ENCODE measurements at places on chromosomes 7 and 10.

- DNase-seq: peak; percentile 97
Observed at GRCh38 chr7:41955893-41956675, 253.2 kb upstream of the INHBA start.

DNA sequence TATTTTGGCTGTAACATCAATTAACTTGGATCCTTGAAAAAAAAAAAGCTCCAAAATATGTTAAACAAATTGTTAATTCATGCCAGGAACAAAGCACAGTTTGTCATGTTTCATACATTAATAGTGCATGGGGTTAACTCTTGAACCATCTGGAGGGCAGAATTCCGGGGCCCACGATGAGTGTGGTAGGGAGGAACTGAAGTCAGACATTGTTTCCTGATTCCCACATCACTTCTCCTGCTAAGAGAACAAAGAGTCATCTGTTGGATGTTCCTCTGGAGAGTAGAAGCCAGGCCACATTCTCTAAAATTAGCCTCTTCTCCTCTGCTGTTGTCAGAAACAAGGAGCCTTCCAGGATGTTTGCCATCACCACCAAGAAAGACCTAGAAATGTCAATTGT lies 54.6 kb downstream of the TMEM178B start:
- DNase-seq: no peak

GRCh38 chr10:84298057-84298456 lies 30.3 kb upstream of the CCSER2 start:
- DNase-seq: no peak

DNA sequence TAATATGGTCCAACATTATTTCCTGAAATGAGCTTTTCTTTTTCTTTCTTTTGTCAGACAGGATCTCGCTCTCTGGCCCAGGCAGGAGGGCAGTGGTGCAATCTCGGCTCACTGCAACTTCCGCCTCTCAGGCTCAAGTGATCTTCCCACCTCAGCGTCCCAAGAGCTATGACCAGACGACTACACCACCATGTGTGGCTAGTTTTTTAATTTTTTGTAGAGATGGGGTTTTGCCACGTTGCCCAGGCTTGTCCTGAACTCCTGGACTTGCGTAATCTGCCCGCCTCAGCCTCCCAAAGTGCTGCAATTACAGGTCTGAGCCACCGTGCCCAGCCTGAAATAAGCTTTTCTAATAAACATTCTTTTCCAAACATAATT lies 48.6 kb downstream of the CUL2 start:
- DNase-seq: no peak

DNA sequence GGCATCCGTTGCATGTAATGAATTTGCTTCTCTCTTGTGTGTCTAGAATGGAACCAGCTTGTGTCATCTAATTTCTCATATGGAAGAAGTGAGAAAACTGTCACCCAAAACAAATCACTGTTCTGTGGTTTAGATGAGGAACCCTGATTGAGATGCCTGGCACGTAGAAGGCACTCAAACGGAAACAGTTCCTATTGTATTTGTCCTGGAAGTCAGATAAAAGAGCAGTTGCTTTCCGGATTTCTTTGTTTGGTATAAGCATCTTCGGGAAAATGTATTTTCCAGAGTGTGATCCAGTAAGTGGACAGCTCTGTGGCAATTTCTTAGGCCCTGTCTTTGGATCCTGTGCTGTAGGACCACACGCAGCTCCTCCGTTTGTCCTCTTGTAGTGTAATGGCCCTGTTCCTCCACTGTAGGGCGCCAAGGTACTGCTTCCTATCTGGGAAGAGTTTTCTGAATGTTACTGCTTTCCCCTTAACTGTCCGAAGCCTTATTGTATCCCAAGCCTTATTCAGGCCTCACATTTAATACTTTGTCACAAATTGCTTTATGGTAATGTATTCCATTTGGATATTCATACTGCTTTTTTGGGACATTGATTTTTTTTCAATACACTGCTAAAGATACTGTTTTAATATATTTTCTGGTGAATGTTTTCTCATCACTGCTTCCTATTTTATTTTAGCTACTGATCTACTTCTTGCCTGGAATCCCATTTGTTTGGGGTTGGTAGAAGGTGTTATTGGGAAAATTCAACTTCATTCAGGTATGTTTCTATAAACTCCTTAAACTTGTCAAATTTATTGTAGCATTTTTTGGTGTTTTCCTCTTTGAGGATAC lies 24.8 kb downstream of the INPP5F start:
- peak; percentile 56 for DNase-seq

GRCh38 chr10:119120413-119120867 lies 16.5 kb downstream of the DENND10 start:
- no peak for DNase-seq

DNA sequence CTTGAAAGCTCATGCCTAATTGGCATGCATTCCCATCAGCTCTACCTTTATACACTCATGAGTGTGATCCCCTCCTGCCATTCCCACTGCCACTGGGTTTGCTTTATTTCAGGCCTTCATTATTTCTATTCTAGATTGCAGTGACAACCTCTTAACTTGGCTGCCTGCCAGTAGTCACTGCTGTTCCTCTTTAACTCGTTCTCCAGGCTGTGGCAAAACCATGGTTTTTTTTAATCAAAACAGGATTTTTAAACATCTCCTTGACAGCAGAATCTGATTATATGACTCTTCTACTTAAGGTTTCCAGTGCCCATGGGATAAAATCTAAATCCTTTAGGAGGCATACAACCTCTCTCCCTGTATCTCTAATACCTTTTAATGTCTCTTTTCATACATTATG lies 223.7 kb upstream of the PCDH15 start:
- no peak for DNase-seq

DNA sequence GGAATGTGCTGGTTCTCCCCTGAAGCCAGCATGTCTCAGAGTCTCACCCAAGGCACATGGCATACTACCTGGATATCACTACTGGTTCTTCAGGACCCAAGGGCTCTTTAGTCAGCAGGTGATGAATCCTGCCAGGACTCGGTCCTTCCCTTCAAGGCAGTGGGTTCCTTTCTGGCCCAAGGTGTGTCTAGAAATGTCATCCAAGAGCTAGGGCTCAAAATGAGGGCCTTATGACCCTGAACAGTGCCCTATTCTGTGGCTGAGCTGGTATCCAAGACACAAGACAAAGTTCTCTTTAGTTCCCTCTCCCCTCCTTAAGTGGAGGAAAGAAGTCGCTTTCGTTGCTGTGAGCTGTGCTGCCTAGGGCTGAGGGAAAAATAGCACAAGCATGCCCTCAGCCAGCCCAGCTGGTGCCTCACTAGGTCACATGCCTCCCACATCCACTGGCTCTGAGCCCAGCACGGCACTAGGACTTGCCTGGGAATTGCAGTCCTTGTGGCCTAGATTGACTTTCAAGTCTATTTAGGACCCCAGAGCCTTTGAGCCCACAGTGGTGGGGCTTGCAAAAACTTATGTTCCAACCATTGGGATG lies 106.0 kb downstream of the BMS1 start:
- DNase-seq: no peak

DNA sequence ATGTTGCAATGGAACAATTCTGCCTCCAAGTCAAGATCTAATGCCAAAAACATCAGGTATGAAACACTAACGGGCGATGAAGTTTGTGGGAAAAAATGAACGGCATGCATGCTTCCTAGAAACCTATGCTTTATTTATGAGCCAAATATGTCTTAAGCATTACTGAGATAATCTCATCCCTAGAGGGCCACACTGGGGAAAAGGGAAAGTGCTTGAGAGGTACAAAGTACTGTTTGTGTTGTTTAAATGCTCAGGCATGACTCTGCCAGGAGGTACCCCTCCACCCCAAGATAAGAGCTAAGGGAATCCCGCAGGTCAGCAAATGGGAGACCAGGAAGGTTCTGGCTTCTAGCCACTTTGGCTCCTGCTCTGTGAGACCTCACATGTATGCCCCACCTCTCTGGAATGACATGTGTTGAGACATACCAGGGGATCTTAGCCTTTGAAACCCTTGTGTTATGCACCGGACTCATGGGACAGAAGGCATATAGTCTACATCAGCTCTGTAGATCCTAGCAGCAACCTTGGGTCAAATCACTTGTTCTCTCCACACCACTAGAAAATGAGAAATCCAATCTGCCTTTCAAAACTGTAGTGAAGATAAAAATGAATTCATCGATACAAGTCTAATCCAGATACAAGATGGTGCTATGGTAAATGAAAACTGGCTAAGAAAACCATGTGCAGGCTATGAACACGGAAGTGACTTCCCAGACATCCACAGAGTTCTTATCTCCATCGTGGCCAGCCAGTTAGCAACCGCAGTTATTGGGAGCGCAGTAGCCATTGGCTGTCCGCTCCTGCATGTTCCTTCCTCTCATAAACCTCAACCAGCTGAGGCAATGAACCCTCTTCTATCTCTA lies 61.0 kb downstream of the CREB3L2 start:
- no peak for DNase-seq

DNA sequence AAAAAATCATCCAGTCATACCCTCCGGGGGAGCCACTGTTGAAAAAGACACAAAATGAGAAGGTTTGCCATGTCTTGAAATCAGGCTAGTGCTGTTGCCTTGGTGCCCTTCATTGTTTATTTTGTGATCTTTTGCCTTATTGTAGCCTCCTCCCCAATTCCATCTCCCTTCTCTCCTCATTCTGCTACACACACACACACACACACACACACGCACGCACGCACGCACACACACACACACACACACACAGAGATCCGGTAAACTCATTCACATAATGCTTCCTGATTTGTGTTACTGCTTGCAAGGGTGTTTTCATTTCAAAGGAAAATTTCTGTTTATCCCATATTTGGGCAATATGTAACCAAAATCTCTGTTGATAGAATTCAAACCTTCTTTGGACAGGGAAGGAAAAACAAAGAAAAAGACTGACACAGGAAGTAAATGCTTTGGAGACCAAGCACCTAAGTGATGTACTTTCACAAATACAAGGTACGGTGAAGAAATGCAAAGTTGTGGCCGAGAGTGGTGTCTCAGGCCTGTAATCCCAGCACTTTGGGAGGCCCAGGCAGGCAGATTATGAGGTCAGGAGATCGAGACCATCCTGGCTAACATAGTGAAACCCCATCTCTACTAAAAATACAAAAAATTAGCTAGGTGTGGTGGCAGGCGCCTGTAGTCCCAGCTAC lies 141.1 kb upstream of the CDK13 start:
- no peak for DNase-seq

GRCh38 chr10:132898391-132899053 lies 43.8 kb downstream of the CFAP46 start:
- no peak for DNase-seq

- no peak for DNase-seq
Observed at GRCh38 chr10:72239409-72239808, 23.3 kb upstream of the ASCC1 start.

DNA sequence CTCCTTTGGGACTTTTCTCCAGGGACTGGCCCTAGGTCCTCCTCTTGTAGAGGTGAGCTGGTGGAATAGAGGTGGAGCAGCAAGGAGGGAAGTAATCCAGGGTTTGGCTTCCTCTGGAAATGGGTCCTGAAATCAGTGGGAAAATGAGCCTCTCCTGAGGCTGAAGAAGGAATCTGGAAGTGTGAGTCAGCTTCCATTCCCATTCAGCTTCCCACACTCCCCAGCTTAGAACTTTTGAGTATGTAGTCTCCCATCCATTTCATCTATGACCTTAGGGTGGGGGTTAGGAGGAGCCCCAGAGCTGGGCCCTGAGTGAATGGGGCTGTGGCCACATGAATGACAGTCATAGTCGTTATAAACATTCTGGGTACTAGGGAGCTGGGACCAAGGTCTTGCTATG lies 17.7 kb downstream of the LDB1 start:
- no peak for DNase-seq

DNA sequence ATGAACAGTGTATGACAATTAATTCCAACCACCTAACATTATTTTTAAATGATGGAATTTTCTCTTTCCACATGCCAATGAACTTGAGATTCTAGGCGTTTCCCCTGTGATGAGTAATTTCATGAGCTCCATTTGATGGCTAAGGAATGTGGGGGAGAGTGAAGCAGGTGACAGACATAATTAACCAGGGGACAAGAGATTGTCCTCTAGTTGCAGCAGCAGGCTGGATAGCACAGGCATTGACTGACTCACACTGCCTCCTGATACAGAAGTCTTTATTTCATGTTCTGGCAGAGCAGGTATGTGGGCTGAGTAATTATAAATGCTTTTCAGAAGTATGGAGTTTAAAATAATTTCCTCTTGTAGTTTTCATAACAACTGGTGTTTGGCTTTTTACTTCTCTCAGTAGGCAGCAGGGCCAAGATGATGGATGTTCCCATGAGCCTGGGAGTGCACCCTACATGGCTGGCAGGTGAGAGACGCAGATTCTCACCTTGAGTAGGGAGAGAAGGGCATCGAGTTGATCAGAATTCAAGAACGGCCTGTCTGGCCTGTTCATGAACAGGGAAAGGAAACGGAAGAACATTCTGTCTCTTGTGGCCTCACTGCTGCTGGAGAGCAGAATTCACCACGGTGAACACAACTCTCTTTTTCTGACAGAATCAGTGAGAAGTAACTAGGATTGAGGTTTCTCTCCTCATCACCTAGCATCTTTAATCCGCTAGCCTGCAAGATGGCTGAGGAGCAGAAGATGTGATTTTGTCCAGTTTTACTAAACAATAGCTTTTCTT lies 118.8 kb downstream of the AOAH start:
- no peak for DNase-seq

GRCh38 chr7:122885583-122886356 lies 490 bp downstream of the CADPS2 start:
- peak; percentile 17 for DNase-seq

GRCh38 chr7:1981201-1981877 lies 251.4 kb downstream of the MAD1L1 start:
- no peak for DNase-seq

DNA sequence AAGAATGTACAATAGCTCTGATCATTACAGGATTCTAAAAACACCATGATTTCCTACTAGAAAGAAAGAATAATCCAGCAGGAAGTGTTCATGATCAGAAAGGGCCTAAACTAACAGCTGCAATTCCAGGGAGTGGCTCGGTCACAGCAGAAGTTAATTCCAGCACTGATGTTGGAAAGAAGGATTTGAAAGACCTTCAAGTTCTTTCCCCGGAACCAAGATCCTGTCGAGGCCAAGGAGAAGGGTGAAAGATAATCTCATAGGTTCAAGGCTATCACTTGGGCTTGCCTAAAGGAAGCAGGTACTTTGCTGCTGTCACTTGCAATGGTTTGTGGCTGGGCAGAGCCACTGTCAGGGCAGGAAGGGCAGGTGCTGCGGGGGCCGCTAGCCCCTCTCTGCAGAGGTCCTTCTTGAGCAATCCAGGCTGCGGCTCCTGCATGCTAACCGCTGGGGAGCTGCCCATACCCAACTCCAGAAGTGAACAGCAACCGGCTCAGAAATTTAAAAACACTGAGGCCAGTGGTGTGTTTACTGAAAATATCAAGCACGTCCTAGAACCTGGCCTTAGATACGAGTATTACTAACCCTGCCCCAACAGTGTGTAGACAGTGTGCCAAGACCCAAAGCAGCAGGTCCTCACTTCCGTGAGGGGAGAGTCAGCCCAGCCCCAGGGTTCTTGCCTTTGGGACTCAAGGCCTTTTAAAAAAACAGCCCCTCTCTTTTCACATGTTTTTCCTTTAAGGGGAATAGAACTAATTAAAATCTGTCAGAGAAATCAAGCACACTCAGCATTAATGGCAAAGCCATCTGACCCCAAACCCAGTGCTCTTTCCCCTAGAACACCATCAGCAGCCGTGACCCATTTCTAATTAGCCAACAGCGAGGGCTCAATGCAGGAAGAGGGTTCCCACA lies 76.8 kb downstream of the VIPR2 start:
- DNase-seq: no peak

- DNase-seq: no peak
Observed at GRCh38 chr10:52869864-52870263, 97.3 kb upstream of the MBL2 start.
